Inflammatory macrophage treated with lipopolysaccharide for 1 hour (primary cell): ENCODE measurements at places on chromosomes 3 and 15.

GRCh38 chr3:13853978-13854296 is 25.9 kb downstream of the WNT7A start:
- no peak for DNase-seq

DNA sequence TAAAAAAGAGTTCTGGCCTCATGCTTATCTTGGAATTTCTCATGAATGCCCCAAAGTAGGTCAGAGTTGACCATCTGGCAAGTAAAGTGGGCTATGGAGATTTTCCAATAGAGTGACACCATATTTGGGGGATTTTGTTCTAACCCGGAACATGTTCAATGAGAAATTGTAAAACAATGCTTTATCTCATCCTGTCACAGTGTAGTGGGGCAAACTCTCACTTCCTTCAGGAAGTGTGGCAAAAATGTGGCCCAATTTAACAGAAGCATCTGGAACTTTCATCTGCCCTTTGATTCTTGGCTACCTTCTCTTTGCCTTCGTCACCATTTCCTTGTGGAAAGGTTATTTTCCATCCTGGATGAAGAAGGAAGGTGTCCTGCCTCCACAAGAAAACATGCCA is 70.8 kb downstream of the ADAMTS9 start:
- no peak for DNase-seq

DNA sequence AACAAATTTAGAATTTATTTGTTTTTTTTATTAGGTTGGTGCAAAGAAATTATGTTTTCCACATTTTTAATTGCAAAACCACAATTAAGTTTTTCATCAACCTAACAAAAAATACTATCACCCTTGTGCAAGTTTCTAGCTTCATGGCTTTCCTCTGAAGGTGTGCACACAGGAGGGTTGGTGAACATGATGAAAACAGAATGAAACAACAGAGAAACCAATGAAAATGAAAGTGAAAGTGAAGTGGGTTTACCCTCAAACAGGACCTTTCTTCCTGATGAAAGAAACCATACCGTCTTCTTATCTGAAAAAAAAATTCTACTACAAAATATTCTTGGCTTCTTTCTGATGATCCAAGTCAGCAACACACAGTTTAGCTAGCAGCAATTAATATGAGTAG is 71.9 kb upstream of the FEZF2 start:
- DNase-seq = no peak

DNA sequence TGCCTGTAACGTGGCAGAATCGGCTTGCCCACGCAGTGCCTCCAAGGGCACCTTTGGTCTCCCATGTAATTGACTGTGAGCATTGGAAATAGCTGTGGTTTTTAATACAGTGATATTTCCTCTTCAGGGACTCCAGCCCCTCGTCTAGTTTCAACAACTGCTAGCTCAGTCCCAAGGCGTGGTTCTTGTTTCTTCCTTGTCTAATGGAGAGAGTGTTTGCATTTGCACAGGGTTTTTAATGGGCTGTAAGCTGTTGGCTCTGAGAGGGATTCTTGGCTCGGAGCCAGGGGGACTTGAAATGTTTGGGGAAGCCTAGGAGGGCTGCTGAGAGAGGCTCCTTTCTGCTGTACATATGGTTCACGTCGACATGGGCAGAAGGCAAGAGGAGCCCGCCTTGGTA is 86.2 kb downstream of the THSD4 start:
- DNase-seq = no peak

GRCh38 chr3:124360563-124360962 is 368.6 kb upstream of the ROPN1 start:
- DNase-seq = no peak
